Peyer's patch (tissue), 4 donors: ENCODE measurements at places on chromosomes 4 and X. TPM values are rescaled to one million over a fixed set of nuclear protein-coding genes. Genes with fewer than 3 reads are reported as not detected.

- H3K27ac ChIP-seq: no peak overlapping the region
- no peaks in the 10 kb centered on the region for H3K36me3 ChIP-seq
- no peak for DNase-seq
- no peak overlapping the region for H3K4me3 ChIP-seq
- H3K27me3 ChIP-seq: no peaks in the 10 kb centered on the region
Observed at GRCh38 chr4:137156054-137156453, 376.2 kb downstream of the PCDH18 start.

GRCh38 chrX:152632445-152633097, 5.1 kb upstream of the GABRQ start:
- H3K4me3 ChIP-seq: no peak overlapping the region
- no peak for DNase-seq
- H3K27ac ChIP-seq: no peak overlapping the region
- no peaks in the 10 kb centered on the region for H3K4me1 ChIP-seq
- no peaks in the 10 kb centered on the region for H3K27me3 ChIP-seq

DNA sequence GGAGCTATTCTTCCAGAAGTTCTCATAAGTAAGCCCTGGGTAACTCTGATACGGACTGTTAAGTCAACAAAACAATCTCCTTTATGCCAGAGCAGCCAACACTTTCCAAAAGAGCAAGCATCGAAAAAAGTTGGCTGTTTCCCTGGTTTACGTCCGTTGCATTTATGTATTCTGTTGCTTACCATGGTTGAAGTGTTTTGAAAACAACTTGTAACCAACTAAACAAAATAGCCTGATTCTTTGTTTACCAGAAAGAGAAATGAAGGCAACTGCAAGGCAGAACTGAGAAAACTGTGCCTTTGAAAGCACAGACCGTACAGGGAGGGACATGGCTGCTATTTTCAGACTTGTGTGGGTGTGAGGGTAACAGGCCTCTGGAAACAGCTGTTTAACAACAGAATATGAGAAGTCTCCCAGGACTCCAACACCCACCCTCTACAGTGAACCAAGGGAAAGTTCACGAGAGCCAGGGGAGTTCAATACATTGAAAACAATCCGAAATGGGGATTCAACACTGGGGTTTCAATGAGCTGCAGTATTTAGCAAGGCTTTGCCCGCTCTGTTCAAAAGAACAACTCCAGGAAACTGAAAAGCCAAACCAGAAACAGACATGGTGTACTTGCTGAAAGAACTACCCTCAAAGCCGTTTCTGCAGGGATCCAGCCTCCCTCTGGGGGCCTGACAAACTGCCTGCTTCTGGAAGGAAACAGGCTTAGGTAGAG, 95.8 kb upstream of the EGFL6 start:
- no peaks in the 10 kb centered on the region for H3K36me3 ChIP-seq
- H3K27me3 ChIP-seq: no peaks in the 10 kb centered on the region
- peak overlapping the region; percentile 77 for H3K27ac ChIP-seq
- H3K4me3 ChIP-seq: no peak overlapping the region
- DNase-seq: no peak

GRCh38 chr4:110163327-110164069, 34.9 kb downstream of the ELOVL6 start:
- H3K27ac ChIP-seq: no peak overlapping the region
- H3K4me3 ChIP-seq: no peak overlapping the region
- H3K36me3 ChIP-seq: no peaks in the 10 kb centered on the region
- H3K27me3 ChIP-seq: no peaks in the 10 kb centered on the region
- no peak for DNase-seq

GRCh38 chr4:98728433-98728832, 70.0 kb upstream of the TSPAN5 start:
- H3K36me3 ChIP-seq: no peaks in the 10 kb centered on the region
- no peak overlapping the region for H3K4me3 ChIP-seq
- DNase-seq: no peak
- H3K27ac ChIP-seq: no peak overlapping the region

Gene MAGEB17
- total RNA-seq: not detected

- H3K27ac ChIP-seq: peak overlapping the region; percentile 61
- H3K36me3 ChIP-seq: no peaks in the 10 kb centered on the region
- no peak for DNase-seq
Observed at GRCh38 chrX:139204571-139204897, 326.0 kb upstream of the F9 start.

GRCh38 chr4:26466578-26467270, 23.6 kb downstream of the CCKAR start:
- no peak overlapping the region for H3K4me3 ChIP-seq
- no peak overlapping the region for H3K27ac ChIP-seq
- no peaks in the 10 kb centered on the region for H3K4me1 ChIP-seq
- DNase-seq: no peak
- no peaks in the 10 kb centered on the region for H3K27me3 ChIP-seq
- H3K36me3 ChIP-seq: no peaks in the 10 kb centered on the region

DNA sequence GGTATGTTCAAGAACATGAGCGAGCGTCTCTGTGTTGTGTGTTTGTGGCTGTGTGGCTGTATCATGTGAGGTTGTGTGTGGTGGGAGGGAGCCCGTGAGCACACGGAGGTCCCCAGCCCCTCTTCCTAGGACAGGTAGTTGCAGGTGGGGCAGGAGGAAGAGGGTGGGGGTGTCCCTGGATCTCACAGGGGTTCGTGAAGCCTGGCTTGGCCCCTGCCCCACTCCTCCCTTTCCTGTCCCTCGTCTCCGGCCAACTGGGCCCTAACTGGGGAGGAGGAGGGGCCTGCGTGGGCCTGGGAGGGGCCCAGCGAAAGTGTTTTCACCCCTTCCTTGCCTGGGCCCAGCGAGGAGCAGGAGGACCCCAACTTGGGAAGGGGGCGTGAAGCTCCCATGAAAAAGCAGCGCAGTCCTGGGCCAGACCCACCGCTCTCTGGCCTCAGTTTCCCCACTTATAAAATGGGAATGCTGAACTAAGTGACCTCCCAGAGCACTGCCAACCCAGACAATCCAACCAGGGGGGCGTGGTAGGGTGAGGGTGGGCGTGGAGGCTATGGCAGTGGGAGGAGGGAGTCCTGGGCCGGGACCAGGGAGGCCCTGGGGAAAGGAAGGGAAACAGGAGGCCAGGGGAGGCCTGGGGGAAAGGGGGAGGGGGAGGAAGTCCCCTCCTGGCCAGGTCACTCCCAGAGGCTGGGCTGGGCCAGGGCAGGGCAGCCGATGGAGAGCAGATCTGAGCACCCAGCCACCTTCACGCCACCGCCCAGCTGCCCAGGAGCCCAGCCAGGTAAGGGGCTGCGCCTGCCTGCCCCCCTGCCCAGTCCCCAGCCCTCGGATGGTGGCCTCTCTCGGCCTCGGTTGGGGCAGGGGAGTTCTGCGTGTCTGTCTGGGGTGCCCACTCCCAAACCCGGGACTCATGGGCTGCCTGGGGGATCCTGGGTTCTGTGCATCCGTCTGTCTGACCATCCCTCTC, at the start of gene AVPR2:
TSS of gene AVPR2 (plus strand) at position 683 of the 967 bp plus-strand sequence. CDS start 473 bp downstream, outside the sequence.
- no peaks in the 10 kb centered on the region for H3K27me3 ChIP-seq
- no peak for DNase-seq
- peaks cover 8% of the 10 kb centered on the region for H3K4me1 ChIP-seq

- no peaks in the 10 kb centered on the region for H3K36me3 ChIP-seq
- H3K27me3 ChIP-seq: no peaks in the 10 kb centered on the region
- no peaks in the 10 kb centered on the region for H3K4me1 ChIP-seq
- no peak within 1 kb of the TSS for H3K27ac ChIP-seq
- H3K4me3 ChIP-seq: peak within 1 kb of the TSS; percentile 15
Observed at GRCh38 chr4:163332526-163333406, at the start of gene NPY1R. Gene NPY1R (minus strand): TSS chr4:163332596. CDS start chr4:163326554, 6,042 bp downstream.

DNA sequence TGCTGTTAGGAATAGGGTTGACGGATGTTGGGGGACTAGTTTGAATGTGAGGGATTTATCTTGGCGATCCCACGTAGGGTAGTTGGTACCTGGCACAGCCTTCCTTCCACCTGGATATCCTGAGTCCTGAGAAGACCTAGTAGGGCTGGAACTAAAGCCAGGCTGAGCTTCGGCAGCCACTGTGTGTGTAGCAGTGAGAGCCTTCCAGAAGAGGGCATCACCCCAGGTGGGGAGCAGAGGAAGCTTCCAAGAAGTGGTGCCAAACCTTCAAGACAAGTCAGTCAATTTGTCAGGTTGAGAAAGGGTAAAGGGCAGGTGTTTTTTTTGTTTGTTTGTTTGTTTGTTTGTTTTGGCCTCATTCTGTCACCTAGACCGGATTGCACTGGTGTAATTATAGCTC, 1.2 kb upstream of the FGFBP2 start:
- no peaks in the 10 kb centered on the region for H3K4me1 ChIP-seq
- DNase-seq: no peak
- H3K27ac ChIP-seq: no peak overlapping the region
- no peaks in the 10 kb centered on the region for H3K27me3 ChIP-seq
- H3K4me3 ChIP-seq: no peak overlapping the region

Gene VSIG1
- total RNA-seq: not detected

GRCh38 chr4:175542786-175543185, 269.3 kb downstream of the GPM6A start:
- no peaks in the 10 kb centered on the region for H3K4me1 ChIP-seq
- no peaks in the 10 kb centered on the region for H3K36me3 ChIP-seq
- DNase-seq: no peak
- H3K27me3 ChIP-seq: no peaks in the 10 kb centered on the region
- H3K27ac ChIP-seq: no peak overlapping the region
- H3K4me3 ChIP-seq: no peak overlapping the region

DNA sequence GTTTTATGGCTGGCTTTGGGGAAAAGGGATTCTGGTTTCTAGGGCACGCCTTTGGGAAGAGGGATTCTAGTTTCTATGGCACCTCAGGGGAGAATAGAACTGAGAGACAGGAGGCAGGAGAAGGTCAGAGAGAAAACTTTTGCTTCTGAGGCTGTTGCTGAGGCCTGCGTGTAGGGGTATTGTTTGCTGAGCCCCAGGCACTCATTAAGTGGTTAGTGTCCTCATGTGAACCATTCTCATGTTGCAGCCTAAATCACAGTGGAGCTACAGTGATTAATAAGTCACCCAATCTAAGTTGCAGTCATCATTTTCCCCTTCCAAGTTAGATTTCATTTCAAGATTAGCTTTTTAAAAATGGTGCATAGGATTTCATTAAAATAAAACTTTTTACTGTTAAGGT, 29.0 kb downstream of the VCX3A start:
- DNase-seq: no peak
- H3K4me3 ChIP-seq: no peak overlapping the region
- no peaks in the 10 kb centered on the region for H3K4me1 ChIP-seq
- no peaks in the 10 kb centered on the region for H3K36me3 ChIP-seq
- H3K27ac ChIP-seq: no peak overlapping the region
- H3K27me3 ChIP-seq: no peaks in the 10 kb centered on the region

GRCh38 chr4:115844180-115844579, 730.8 kb upstream of the NDST4 start:
- no peak overlapping the region for H3K27ac ChIP-seq
- no peaks in the 10 kb centered on the region for H3K4me1 ChIP-seq
- H3K36me3 ChIP-seq: no peaks in the 10 kb centered on the region
- no peak for DNase-seq

DNA sequence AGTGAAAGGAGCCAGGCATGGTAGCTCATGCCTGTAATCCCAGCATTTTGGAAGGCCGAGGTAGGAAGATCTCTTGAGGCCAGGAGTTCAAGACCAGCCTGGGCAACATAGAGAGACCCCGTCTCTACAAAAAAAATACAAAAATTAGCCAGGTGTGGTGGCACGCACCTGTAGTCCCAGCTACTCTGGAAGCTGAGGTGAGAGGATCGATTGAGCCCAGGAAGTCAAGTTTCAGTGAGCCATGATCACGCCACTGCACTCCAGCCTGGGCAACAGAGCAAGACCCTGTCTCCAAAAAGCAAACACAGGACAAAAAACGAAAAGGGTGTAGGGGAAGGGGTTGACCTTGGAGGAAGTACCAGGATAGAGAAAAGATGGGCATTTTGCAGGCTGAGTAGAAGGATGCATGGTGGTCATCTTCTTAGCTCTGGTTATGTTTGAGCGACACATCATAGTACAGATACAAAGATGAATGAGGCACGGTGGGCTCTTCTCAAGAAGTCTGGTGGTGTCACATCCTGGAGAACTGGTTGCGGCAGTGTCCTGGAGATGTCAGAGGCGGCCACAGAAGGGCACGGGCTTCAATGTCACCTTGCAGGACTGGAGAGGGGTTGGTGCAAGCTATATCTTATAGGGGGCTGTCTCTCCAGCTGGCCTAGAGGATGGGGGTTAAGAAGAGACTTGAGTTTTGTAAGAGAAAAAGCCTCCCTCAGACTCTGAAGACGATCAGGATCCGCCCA, 32.0 kb downstream of the SLC25A5 start:
- no peak for DNase-seq
- no peaks in the 10 kb centered on the region for H3K27me3 ChIP-seq
- no peaks in the 10 kb centered on the region for H3K4me1 ChIP-seq
- H3K4me3 ChIP-seq: no peak overlapping the region
- peak overlapping the region; percentile 59 for H3K27ac ChIP-seq

GRCh38 chr4:147326591-147326990, 154.3 kb upstream of the EDNRA start:
- no peak overlapping the region for H3K27ac ChIP-seq
- H3K27me3 ChIP-seq: no peaks in the 10 kb centered on the region

DNA sequence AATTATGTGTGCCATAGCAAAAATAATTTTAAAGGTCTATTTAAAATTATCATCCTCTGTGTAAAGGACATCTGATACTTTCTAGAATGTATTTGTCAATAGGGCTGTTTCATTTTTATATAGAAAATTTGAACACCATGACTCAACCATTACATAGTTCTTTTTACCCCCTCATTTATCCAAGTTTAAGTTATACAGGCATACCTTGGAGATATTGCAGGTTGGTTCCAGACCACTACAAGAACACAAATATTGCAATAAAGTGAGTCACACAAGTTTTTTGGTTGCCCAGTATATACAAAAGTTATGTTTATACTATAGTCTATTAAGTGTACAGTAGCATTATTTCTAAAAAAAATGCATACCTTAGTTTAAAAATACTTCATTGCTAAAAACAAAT, 130.4 kb downstream of the MSL3 start:
- no peaks in the 10 kb centered on the region for H3K27me3 ChIP-seq
- H3K36me3 ChIP-seq: no peaks in the 10 kb centered on the region
- no peaks in the 10 kb centered on the region for H3K4me1 ChIP-seq
- no peak overlapping the region for H3K27ac ChIP-seq

DNA sequence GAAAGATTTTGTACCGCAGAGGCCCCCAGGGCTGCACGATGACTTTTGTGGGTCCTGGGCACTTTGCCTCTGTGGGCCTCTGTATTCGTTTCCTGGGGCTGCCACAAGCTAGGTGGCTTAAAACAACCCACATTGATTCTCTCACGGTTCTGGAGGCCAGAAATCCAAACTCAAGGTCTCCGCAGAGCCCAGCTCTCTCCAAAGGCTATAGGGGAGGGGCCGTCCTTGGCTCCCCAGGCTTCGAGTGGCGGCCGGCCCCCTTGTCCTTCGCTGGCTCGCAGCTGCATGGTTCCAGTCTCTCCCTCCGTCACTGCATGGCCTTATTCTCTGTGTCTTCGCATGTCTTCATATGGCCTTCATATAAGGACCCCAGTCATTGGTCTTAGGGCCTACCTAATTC, 241.2 kb downstream of the EVC2 start:
- no peaks in the 10 kb centered on the region for H3K4me1 ChIP-seq
- H3K27me3 ChIP-seq: no peaks in the 10 kb centered on the region
- no peak overlapping the region for H3K4me3 ChIP-seq
- no peak overlapping the region for H3K27ac ChIP-seq
- no peaks in the 10 kb centered on the region for H3K36me3 ChIP-seq
